ENCODE measurements at places on chromosomes 3 and 15.

DNA sequence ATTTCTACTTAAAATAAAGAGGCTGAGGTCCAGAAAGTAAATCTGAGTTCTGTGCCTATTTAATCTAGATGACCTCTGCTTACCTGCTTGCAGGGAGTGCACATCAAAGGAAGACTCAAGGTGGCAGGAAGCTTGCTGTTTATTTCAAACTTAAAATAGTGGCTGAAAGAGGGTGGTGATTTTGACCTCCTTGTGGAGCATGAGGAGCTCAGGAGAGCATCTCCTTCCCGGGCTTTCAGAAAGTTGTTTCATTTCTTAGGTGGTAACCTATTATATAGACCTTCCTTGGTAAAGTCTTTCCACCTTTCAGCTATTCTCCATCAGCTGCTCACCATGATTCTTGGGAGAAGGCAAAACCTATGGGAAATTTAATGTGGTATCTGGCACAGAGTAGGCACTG, 494 bp downstream of the GCSAM start:
- DNase-seq: no peak

GRCh38 chr15:70054884-70055387, 42.8 kb downstream of the TLE3 start:
- no peak for DNase-seq

GRCh38 chr15:75723847-75724660, 11.4 kb upstream of the CSPG4 start:
- peak; percentile 76 for DNase-seq

GRCh38 chr3:47849699-47850563, 47.0 kb downstream of the DHX30 start:
- DNase-seq: peak; percentile 24

DNA sequence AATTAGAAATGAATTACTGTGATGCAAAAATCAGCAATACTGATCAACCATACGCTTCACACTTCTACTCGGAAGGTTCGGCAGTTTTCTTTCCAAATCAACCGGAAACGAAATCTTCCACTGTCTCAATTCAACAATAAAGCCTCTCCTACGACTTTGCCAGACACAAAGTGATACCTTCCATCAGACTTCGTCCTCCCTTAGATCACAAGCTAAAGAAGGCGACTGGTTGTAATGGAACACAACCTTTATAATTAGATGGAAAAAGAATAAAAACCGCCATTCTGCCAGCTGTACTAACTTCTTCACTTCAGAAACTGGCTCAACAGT, 618 bp downstream of the PARL start:
- DNase-seq: no peak

DNA sequence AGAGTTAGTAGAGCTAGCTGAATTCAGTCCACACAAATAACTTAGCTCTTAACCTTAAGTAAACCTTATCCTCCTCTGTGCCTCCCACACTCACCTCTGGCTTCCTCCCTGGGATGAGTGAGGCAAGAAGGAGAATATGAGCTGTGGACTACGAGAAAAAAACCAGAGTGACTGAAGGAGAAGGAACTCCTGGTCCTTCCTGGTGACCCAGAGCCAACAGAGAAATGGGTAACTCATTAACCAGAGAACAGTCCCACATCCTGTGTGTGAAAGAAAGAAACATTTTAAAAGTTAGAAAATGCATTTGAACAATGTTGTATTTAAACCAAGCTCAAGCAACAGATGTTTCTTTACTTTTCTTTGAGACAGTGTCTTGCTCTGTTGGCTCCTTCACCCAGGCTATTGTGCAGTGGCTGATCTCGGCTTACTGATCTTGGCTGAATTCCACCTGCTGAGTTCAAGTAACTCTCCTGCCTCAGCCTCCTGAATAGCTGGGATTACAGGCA, 27.5 kb upstream of the FAM81A start:
- DNase-seq: peak; percentile 70

- DNase-seq: no peak
Observed at GRCh38 chr3:134136604-134137003, 106.9 kb upstream of the SLCO2A1 start.

DNA sequence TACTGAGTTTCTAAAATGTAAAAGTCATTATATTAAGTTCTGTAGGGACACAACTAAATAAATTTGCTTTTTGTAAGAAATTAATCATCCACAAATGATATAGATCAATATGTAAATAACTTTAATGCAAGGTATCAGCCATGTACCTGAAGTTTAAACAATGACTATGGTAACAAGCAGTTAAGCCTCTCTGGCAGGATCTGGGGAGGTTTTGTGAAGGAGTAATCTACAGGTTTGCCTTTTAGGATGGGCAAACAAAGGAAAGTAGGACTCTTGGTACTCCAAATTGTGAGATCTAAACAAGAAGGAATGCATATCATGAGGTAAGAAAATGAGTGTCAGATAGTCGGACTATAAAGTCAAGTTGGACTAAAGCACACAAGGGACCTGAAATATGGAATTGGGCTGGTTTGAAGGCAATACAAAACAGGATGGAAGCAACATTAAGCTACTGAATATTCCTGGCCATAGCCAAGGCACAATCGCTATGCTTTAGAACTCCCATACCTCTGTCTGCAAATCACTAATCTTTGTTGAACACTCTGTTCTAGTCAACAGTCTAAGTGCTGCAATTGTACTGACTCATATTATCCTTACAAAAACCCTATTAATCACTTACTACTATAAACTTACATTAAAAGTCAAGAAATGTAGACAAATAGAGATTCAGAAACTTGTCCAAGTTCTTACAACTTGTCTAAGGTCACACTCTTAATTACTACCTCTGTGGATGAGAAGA, 412.8 kb downstream of the DIPK2A start:
- DNase-seq: no peak

GRCh38 chr3:171784937-171785336, 25.3 kb downstream of the PLD1 start:
- no peak for DNase-seq

GRCh38 chr3:56125358-56126005, 342.8 kb downstream of the ERC2 start:
- DNase-seq: peak; percentile 24

- peak; percentile 28 for DNase-seq
Observed at GRCh38 chr15:75198560-75199356, 2.9 kb upstream of the C15orf39 start.

- peak; percentile 23 for DNase-seq
Observed at GRCh38 chr3:154971771-154972326, 108.3 kb upstream of the MME start.

All from inflammatory macrophage (primary cell).